ENCODE measurements at places on chromosomes 11 and 22.

DNA sequence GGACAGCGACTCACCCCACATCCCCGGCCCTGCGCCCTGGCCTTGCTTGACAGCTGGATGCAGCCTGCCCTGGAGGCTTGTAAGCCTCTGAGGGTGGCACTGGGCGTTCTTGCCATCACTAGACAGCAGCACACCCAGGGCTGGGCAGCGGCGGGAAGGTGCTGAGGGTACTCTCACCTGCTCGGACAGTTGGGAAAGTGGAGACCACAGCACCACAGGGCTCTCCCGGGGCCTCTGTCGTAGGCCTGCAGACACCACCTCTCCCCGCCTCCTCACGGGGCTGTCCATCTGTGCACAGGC is 18.8 kb upstream of the BRSK2 start:
- H3K4me3 ChIP-seq, result no peak overlapping the region
- no peaks in the 10 kb centered on the region for H3K4me1 ChIP-seq
- no peaks in the 10 kb centered on the region for H3K36me3 ChIP-seq

DNA sequence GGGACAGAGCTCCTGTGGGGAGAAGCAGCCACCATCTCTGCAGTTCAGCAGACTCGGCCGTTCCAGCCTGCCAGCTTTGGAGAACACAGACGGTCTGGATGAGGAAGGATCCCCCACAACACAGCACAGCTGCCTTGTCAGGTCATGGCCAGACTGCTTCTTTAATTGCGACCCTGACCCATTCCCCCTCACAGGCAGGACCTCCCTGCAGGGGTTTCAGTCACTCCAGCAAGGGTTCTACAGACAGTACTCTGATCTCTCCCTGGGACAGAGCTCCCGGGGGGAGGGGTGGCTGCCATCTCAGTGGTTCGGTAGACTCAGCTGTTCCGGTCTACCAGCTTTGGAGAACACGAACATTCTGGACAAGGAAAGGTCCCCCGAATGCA is 173.5 kb downstream of the TTC28 start:
- no peaks in the 10 kb centered on the region for H3K27me3 ChIP-seq
- no peak overlapping the region for H3K27ac ChIP-seq
- H3K36me3 ChIP-seq, result no peaks in the 10 kb centered on the region
- no peak overlapping the region for H3K4me3 ChIP-seq

DNA sequence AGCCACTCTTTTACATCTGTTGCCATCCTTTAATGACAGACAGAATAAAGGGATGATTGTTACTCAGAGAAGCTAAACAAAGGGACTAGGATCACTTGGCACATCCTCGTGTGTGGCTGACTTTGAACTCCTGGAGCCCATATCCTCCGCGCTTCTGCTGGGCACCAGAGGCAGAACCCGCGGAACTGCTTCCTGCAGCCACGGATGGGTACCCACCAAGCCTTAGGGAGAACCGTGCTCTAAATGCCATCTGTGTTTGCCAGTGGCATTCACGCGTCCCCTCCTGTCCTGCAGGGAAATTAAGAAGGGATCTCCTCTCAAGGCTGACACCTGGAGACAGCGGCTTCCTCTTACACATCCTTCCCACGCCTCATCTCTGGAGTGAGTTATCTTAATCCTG is 294.4 kb downstream of the NTM start:
- no peak for DNase-seq
- H3K27ac ChIP-seq, result no peak overlapping the region
- no peaks in the 10 kb centered on the region for H3K36me3 ChIP-seq
- no peak overlapping the region for H3K4me3 ChIP-seq

- H3K36me3 ChIP-seq, result no peaks in the 10 kb centered on the region
- no peak overlapping the region for H3K27ac ChIP-seq
- no peaks in the 10 kb centered on the region for H3K27me3 ChIP-seq
- no peak overlapping the region for H3K4me3 ChIP-seq
- H3K4me1 ChIP-seq, result peaks cover 13% of the 10 kb centered on the region
Measured at GRCh38 chr22:30212996-30213441, 33.5 kb downstream of the LIF start.

- H3K4me1 ChIP-seq, result no peaks in the 10 kb centered on the region
- H3K4me3 ChIP-seq, result no peak overlapping the region
- H3K27ac ChIP-seq, result no peak overlapping the region
Measured at GRCh38 chr11:69004411-69005182, 8.4 kb downstream of the MRGPRF start.

- peaks cover 5% of the 10 kb centered on the region for H3K4me1 ChIP-seq
- peak; percentile 33 for DNase-seq
- no peaks in the 10 kb centered on the region for H3K36me3 ChIP-seq
- H3K27ac ChIP-seq, result no peak overlapping the region
Measured at GRCh38 chr11:134976551-134976950, 564.5 kb upstream of the B3GAT1 start.

- no peak overlapping the region for H3K27ac ChIP-seq
- peaks cover 47% of the 10 kb centered on the region for H3K36me3 ChIP-seq
- DNase-seq, result no peak
Measured at GRCh38 chr11:112082729-112083128, 3.8 kb downstream of the TIMM8B start.

- H3K36me3 ChIP-seq, result no peaks in the 10 kb centered on the region
- H3K4me1 ChIP-seq, result no peaks in the 10 kb centered on the region
- H3K27ac ChIP-seq, result no peak overlapping the region
- DNase-seq, result no peak
- no peaks in the 10 kb centered on the region for H3K27me3 ChIP-seq
Measured at GRCh38 chr11:86172894-86173293, 71.7 kb upstream of the EED start.

DNA sequence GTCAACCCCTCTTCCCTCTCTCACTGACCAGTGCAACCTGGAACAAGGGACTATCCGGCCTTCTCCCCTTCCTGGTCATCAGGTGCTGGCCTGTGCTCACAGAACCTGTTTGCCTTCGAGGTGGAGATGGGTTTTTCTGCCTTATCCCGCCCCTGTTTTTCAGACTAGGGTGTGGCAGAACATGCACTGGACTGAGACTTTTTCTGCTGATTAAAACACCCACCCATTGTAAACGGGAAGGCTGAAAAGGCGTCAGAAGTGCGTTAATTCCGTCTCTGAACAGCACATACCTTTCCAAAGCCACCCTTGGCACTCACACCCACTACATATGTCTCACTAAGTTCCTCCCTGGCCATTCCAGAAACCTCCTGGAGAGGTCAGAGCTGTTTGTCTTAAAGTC is 4.4 kb upstream of the B3GNT6 start:
- no peak overlapping the region for H3K4me3 ChIP-seq
- peaks cover 6% of the 10 kb centered on the region for H3K4me1 ChIP-seq
- no peak overlapping the region for H3K27ac ChIP-seq
- no peaks in the 10 kb centered on the region for H3K27me3 ChIP-seq
- DNase-seq, result no peak

All from H1 (cell line).